ENCODE measurements at places on chromosomes 1 and 21. TPM values are rescaled to one million over a fixed set of nuclear protein-coding genes. Genes with fewer than 3 reads are reported as not detected.
A peak's percentile ranks its signal among the peaks of the same experiment; 100 is the strongest.

DNA sequence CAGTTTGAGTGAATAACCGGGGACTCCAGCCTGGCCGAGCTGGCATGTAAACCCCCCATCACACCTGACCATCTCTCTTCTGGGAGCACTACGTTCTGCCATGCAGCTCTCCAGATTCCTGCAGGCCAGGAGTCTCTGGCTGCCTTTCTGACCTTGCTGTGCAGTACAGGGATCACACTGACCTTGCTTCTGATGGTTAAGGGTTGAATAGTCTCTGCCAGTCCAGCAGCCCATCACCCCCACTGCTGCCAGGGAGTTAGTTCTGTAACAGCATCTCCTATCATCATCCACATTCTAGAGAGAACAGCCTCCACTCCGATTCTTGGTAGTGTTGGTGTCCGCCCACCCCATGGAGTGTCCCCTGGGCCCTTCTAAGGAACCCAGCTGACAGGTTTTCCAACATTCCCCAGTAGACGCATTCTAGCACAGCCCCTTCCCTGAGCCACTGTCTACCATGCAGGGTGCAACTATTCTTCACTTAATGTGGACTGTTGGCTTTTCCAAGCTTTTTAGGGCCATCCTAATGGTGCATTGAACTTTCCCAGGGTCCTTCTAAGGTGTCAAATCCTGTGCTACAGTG lies 109.8 kb downstream of the RIPK4 start:
- DNase-seq = no peak

DNA sequence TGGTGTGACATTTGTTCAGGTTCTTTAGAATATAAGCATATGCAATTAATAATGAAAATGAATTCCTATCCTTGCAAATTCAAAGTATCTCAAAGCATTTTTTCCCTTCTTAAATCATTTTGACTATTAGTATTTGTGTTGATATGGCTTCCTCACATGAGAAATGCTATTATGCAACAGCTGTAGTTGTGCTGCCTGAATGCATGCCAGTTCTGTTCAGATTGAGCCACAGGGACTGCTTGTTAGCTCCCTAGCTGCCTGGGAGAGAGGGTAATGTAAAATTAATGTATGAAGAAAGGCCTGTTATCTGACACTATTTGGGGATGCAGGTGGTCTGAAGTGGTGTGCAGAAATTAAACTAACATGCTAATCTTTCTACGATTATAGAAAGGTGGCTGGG lies 45.5 kb downstream of the CACHD1 start:
- DNase-seq = no peak

- no peak for DNase-seq
Observed at GRCh38 chr1:91846007-91846638, 39.8 kb downstream of the TGFBR3 start.

DNA sequence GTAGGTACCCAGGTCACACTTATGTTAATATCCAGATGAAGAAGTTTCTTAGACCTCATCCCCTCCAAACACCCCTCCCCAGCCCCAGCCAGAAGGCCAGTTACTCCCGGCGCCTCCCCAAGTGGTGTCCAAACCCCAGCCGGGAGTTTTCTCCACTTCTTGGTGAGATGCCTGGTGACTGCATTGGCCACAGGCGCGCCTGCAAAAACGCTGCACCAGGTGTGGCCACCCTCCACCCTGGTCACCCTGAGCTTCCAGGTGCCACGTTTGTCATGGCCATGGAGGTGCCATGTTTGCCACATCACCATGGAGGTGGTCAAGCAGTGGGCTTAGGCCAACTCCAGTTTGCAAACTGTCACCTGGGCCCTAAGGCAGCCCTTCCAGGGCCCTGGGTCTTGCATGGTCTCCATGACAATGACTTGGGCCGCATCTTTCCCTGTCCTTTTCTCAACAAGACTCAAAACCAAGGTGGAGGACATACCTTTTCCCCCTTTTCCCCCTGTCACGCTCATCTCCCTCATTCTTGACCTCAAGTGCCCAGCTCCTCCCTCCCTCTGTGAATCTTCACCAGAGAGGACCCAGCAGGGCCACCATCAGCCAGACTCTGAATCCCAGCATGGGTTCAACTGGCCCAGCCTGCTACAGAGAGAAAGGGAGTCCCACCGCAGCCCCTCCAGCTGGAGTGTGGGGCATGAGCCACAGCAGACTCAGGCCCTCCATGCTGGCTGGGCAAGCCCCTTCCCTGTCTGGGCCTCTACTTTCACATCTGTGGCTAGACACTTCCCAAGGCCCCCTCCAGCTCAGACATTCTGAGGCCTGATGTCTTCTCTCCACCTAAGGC lies 125.9 kb upstream of the ZBTB40 start:
- DNase-seq = no peak

GRCh38 chr1:35692317-35692716 lies 26.4 kb downstream of the C1orf216 start:
- DNase-seq = no peak

GRCh38 chr1:87053446-87053845 lies 139.0 kb downstream of the HS2ST1 start:
- DNase-seq = no peak

DNA sequence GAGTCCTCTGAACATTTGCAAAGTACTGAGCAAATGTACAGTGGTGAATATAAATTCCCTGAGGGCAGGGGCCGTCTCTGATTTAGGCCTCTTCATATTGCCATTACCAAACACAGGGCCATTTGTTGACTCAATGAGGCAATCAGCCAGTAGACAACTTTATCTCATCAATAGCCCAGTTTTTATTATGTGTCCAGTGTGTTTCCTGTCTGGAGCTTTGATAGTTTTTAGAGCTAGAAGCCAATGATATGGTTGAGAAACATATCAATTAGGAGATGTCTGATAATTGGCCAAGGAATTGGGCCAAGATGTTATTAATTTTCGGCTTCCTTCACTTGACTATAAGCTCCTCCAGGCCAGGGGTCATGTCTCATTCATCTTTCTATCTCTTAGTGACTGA lies 163.0 kb downstream of the ROR1 start:
- DNase-seq = no peak

DNA sequence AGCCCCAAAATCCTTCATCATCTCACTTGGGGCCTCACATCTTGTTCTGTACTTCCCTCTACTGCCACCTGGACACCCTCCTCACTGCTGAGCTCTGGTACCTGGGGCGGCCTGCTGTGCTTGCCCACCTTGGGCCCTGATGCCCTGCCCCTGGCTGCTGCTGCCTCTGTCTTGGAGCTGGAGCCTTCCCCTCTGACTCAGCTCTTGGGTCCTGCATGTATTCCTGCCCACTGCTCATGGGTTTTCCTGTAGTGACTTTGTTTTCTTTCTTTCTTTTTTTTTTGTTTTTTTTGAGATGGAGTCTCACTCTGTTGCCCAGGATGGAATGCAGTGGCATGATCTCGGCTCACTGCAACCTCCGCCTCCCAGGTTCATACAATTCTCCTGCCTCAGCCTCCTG lies 37.5 kb downstream of the TRAPPC10 start:
- DNase-seq = no peak

DNA sequence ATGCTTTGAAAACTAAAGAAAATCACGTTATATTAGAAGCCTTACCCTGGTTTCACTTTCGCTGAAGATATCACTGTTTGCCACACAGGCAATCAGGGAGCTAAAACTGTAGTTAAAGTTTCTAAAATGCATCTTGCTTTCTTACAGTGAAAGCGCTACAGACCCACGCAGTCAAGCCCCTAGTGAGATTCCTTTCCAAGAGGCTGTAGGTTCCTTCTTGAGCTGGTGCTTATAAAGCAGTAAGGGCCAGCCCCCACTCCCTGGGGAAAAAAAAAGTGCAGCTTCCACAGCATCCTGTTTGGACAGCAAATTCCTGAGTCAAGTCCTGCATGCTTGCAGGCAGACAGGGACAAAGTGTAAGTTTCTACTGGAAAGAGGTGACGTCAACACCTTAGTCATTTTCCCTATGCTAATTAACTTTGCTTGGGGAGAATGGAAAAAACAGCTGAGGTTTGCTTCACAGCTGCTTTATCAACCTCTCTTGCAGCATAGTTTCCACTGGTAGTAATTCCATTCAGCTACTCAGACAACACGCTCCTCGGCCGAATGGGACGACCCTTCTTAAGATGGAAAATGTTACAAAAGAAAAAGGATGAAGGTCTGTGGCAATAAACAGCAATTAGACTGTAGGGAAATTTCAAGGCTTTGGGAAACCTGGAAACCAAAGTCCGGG lies 14.7 kb upstream of the KCNE1 start:
- peak; percentile 99 for DNase-seq

GRCh38 chr1:186865253-186865652 lies 36.5 kb downstream of the PLA2G4A start:
- DNase-seq = no peak

- DNase-seq = peak; percentile 97
Observed at GRCh38 chr1:15028102-15028501, 125.4 kb upstream of the TMEM51 start.

DNA sequence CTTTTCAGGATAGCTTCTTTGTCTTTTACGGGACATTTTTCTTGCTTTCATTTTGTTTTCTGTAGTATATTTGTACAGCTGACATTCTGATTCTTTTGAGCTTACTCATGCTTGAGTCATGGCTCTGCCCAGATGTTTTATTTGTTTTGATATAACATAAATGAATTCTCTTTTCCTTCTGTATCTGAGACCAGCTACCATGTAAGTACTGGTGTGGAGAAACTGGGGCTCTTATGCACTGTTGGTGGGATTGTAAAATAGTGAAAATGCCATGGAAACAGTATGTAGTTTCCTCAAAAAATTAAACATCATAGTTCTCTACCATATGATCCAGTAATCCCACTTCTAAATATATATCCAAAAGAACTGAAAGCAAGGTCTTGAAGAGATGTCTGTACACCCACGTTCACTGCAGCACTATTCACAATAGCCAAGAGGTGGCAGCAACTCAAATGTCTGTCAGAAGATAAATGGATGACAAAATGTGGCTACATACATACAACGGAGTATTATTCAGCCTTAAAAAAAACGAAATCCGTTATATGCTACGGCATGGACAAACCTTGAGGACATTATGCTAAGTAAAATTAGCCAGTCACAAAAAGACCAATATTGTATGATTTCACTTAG lies 61.4 kb downstream of the EIF2B3 start:
- DNase-seq = no peak

DNA sequence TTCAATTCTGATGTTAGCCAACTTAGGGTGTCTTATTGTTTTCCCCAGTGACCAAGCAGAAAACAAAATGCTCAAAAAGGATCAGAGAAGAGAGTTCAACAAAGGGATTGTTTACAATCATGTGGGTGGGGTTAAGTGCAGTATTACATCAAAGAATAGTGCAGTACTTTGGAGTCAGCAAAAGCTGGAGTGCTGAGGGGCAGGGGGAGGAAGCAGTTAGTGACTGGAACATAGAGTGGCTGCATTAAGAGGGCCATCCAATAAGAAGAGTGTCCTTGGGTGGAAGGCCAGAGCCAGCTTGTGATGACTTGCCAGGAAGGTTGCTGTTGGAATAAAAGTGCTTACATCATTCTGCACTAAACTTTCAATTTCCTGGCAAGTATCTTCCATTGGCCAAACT lies 175.5 kb downstream of the CYYR1 start:
- no peak for DNase-seq

DNA sequence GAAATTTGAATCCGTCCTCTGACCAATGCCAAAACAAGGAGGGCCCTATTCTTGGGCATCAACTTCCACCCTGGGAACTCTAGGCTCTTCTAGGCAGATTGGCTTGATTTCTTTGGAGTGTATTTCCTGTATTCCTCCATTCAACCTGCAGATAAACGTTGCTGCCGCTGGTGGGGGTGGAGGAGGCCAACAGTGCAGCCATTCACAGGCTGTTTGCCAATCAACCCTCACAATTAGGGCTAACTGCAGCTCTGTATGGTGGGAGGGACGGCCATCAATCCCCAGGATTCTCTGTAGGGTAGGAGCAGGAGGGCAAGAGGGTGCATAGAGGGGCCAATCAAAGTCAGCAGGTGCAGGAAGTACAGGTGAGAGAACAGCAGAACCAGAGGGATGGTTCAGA lies 273.1 kb upstream of the PROX1 start:
- DNase-seq = no peak

GRCh38 chr1:177333936-177334595 lies 163.3 kb downstream of the BRINP2 start:
- DNase-seq = no peak

- no peak for DNase-seq
Observed at GRCh38 chr1:8835941-8836643, 18.7 kb upstream of the RERE start.

DNA sequence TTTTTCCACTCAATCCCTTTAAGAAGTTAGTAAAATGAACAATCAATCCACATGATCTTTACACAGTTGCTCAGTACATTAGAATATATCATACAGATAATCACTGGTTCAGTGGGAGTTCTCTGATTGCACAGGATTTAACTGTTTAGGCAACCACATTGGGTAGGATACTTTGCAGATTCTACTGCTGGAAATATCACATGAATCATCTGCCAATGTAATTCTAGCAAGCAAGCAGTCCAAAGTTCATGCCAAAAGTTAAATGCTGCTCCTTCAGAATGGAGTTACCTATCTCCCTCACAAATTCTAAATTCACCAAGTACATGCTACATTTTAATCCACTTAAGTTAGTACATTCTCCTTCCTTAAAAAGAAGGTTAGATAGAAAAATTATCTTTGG lies 52.4 kb downstream of the NEGR1 start:
- DNase-seq = no peak

GRCh38 chr1:82392946-82393345 lies 592.2 kb downstream of the ADGRL2 start:
- no peak for DNase-seq

DNA sequence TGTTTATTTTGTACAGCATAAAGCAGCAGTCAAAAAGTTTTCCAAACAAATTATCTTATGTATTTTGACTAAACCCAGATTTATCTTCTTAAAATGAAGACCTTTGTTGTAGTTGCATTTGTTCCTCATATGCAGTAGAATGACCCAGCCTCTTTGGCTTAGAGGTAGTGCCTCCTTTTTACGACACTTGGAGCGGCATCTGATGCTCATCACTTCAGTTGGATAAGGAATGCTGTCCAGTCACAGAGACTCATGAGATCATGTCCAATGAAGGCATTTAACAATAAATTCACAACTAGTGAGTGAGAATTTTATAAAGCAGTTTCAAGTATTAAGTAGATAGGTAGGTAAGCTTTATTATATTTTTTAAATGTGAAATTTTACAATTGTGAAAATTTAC lies 35.2 kb downstream of the PTPRC start:
- DNase-seq = no peak

- DNase-seq = no peak
Observed at GRCh38 chr1:217133958-217134856, 411.0 kb upstream of the ESRRG start.

GRCh38 chr1:232548691-232549090 lies 81.2 kb downstream of the SIPA1L2 start:
- DNase-seq = no peak

- no peak for DNase-seq
Observed at GRCh38 chr1:12505639-12506280, 112.2 kb downstream of the DHRS3 start.

The SETSIP gene
- total RNA-seq = not detected

The ZNF684 gene
- total RNA-seq = 3.9 TPM

The BRDT gene
- not detected for total RNA-seq

The GJC2 gene
- total RNA-seq = 0.14 TPM

The DCDC2B gene
- not detected for total RNA-seq

The MYOC gene
- not detected for total RNA-seq

The KCNN3 gene
- not detected for total RNA-seq

Data from epithelial cell of proximal tubule (primary cell).